ENCODE measurements at places on chromosomes 12 and 14. TPM values are rescaled to one million over a fixed set of nuclear protein-coding genes. Genes with fewer than 3 reads are reported as not detected.

GRCh38 chr12:20360407-20360806 is 7.9 kb upstream of the PDE3A start:
- H3K4me3 ChIP-seq: no peak overlapping the region
- H3K27ac ChIP-seq: no peak overlapping the region

- DNase-seq: no peak
- H3K27ac ChIP-seq: no peak overlapping the region
- peaks cover 5% of the 10 kb centered on the region for H3K36me3 ChIP-seq
- no peak overlapping the region for H3K4me3 ChIP-seq
- H3K4me1 ChIP-seq: peaks cover 13% of the 10 kb centered on the region
These were observed 48.2 kb downstream of the CALM1 start for GRCh38 chr14:90445011-90445410.

DNA sequence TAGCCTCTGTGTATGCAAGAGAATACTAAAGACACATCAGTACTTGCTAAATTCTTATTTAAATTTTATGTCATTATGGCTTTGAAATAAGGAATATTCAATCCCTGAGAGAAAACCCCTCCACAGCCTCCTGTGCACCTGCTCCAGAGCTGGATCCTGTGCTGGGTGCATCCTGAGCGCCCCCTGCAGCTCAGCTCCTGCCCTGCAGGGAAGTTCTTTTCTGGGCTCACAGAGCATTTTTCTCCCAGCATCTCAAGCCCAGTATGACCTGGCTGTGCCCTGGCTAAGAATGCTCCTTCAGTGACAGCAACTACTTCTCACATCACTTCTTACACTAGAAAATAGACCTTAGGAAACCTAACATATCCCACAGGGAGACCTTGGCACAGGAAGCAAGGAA is 1211.7 kb downstream of the TMEM121 start:
- no peak overlapping the region for H3K27ac ChIP-seq
- H3K4me3 ChIP-seq: no peak overlapping the region
- no peaks in the 10 kb centered on the region for H3K27me3 ChIP-seq

- no peaks in the 10 kb centered on the region for H3K36me3 ChIP-seq
- H3K27me3 ChIP-seq: peaks cover 21% of the 10 kb centered on the region
- DNase-seq: no peak
- no peak overlapping the region for H3K27ac ChIP-seq
These were observed 139.6 kb downstream of the PRKCH start for GRCh38 chr14:61460718-61461611.

Gene GSC
- not detected for total RNA-seq

GRCh38 chr12:94207467-94207848 is 59.1 kb downstream of the PLXNC1 start:
- H3K27ac ChIP-seq: no peak overlapping the region
- DNase-seq: no peak
- H3K36me3 ChIP-seq: peaks cover 3% of the 10 kb centered on the region
- no peak overlapping the region for H3K4me3 ChIP-seq

- no peaks in the 10 kb centered on the region for H3K36me3 ChIP-seq
- no peak for DNase-seq
- peaks cover 48% of the 10 kb centered on the region for H3K27me3 ChIP-seq
- H3K27ac ChIP-seq: no peak overlapping the region
These were observed 2.6 kb downstream of the CYP46A1 start for GRCh38 chr14:99686557-99687283.

DNA sequence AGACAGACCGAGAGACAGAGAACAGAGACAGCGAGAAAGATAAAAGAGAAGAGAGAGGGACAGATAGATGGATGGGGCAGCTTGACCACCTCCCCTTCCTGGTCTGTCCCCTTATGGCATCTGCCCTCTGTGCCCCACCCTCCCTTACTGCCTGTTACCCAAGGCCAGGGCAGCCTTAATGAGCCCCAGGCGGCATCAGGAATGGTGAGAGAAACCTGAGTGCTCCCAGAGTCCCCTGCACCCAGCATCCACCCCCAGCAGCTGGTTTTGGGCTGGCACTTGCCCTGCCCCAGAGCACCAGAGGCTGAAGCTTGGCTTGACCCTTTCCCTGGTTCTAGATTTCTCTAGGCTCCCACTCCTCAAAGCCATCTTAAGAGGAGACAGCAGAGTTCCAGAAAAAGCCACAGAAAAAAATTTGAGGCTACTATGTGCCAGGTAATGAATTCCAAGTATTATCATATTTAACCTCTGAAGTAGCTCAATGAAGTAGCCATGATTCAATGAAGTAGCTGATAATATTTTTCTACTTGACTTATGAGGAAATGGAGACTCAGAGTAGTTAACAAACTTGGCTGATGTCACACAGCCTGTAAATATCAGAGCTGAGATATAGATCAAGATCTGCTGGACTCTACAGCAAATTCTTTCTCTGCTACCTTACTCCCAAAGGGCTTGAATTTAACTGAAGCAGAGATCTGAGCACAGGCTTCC is 2.0 kb upstream of the ZNF385A start:
- H3K27me3 ChIP-seq: no peaks in the 10 kb centered on the region
- peaks cover 44% of the 10 kb centered on the region for H3K4me1 ChIP-seq
- no peaks in the 10 kb centered on the region for H3K36me3 ChIP-seq
- no peak overlapping the region for H3K4me3 ChIP-seq
- H3K27ac ChIP-seq: no peak overlapping the region

GRCh38 chr14:105857826-105858675 is 331.7 kb downstream of the TMEM121 start:
- DNase-seq: no peak
- no peak overlapping the region for H3K27ac ChIP-seq
- H3K36me3 ChIP-seq: peaks cover 5% of the 10 kb centered on the region
- no peak overlapping the region for H3K4me3 ChIP-seq
- no peaks in the 10 kb centered on the region for H3K4me1 ChIP-seq
- no peaks in the 10 kb centered on the region for H3K27me3 ChIP-seq

DNA sequence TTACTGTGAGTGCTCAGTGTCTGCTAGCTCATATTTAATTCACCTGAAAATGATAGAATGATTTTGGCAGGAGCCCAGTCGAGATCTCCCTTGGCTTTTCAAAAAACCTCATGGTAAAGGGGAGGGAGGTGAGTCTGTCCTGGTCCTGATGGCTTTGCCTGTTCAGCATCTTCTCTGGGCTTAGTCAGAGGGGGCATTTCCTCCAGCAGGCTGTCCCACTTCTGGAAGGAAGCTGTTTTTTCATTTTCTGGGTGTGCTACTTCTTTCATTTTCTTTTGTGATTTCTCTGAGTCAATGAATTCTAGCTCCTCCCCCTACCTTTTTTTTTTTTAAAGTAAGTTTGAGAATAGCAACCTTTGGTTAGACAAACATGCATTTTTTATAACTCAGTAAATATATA is 58.8 kb downstream of the TMX1 start:
- H3K4me3 ChIP-seq: no peak overlapping the region
- H3K27me3 ChIP-seq: no peaks in the 10 kb centered on the region
- peaks cover 12% of the 10 kb centered on the region for H3K4me1 ChIP-seq
- no peak overlapping the region for H3K27ac ChIP-seq
- no peaks in the 10 kb centered on the region for H3K36me3 ChIP-seq

Gene TPH2
- 0.23 TPM for total RNA-seq

GRCh38 chr12:108702595-108703320 is 28.6 kb downstream of the CORO1C start:
- peaks cover 39% of the 10 kb centered on the region for H3K4me1 ChIP-seq
- no peak for DNase-seq
- no peak overlapping the region for H3K27ac ChIP-seq
- H3K36me3 ChIP-seq: peaks cover 5% of the 10 kb centered on the region
- H3K4me3 ChIP-seq: no peak overlapping the region

GRCh38 chr12:31874961-31875608 is 84.1 kb upstream of the RESF1 start:
- no peak for DNase-seq
- peak overlapping the region; percentile 71 for H3K27ac ChIP-seq
- no peaks in the 10 kb centered on the region for H3K4me1 ChIP-seq
- no peaks in the 10 kb centered on the region for H3K27me3 ChIP-seq

DNA sequence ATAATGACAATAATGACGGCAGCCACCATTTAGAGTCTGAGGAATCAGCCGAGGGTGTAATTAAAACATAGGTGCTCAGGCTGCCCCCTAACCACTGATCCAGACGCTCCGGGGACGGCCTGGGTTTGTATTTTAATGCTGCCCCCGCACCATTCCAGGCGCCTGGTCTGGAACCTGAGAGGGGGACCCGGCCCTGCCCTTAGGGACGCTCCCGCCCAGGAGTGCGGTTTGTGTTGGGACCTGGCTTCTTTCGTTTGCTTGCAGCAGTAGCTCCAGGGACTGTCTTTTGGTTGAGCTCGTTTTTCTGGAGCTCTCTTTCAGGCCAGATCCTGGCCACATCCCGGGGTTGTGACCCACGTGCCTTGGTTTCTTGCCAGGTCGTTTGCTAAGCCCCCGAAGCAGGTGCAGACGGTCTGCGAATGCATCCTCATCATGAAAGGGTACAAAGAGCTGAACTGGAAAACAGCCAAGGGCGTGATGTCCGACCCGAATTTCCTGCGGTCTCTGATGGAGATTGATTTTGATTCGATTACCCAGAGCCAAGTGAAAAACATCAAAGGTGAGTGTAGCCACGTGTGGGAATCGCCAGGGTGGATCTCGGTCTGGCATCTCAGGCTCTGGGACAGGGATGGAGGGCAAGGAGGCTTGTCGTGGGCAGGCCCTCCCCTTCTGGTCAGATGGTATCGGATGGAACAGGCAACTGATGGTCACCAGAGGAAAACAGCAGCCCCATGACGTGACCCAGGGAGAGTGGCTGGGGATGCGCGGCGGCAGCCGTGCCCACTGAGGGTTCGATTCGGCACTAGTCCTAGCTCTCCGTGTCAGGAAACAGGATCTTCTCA is 63.5 kb downstream of the CCDC92 start:
- H3K36me3 ChIP-seq: peaks cover 12% of the 10 kb centered on the region
- H3K4me1 ChIP-seq: peaks cover 41% of the 10 kb centered on the region
- no peak for DNase-seq
- no peak overlapping the region for H3K27ac ChIP-seq
- peaks cover 31% of the 10 kb centered on the region for H3K27me3 ChIP-seq

DNA sequence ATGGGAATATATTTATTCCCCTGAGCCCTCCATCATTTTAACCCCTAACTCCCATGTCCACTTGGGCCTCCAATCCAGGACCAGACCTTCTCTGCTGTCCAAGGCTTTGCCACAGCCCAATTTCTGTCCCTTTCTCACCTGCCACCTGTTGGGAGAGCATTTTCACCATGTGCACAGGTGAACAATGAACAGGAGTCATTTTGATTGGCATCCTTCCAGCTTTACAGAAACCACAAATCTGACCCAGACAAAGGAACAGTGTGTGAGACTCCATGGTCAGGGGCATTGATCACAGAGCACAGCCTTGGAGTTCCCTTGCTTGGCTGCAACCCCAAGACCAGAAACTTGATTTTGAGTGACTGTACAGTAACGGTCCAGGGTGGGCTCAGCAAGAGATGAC is 91.9 kb downstream of the CRACR2A start:
- no peak overlapping the region for H3K4me3 ChIP-seq
- no peaks in the 10 kb centered on the region for H3K27me3 ChIP-seq
- peaks cover 11% of the 10 kb centered on the region for H3K4me1 ChIP-seq
- no peak overlapping the region for H3K27ac ChIP-seq
- H3K36me3 ChIP-seq: no peaks in the 10 kb centered on the region

Gene TIGAR
- 15.4 TPM for total RNA-seq

- no peaks in the 10 kb centered on the region for H3K27me3 ChIP-seq
- no peak overlapping the region for H3K4me3 ChIP-seq
- no peak for DNase-seq
- H3K27ac ChIP-seq: no peak overlapping the region
- H3K4me1 ChIP-seq: peaks cover 55% of the 10 kb centered on the region
These were observed 143.8 kb downstream of the MED13L start for GRCh38 chr12:116133636-116134214.

GRCh38 chr12:71125949-71126348 is 31.9 kb downstream of the TSPAN8 start:
- no peak overlapping the region for H3K4me3 ChIP-seq
- H3K4me1 ChIP-seq: no peaks in the 10 kb centered on the region
- no peaks in the 10 kb centered on the region for H3K27me3 ChIP-seq
- DNase-seq: no peak
- H3K36me3 ChIP-seq: no peaks in the 10 kb centered on the region

Gene SLC38A2
- 199 TPM for total RNA-seq

DNA sequence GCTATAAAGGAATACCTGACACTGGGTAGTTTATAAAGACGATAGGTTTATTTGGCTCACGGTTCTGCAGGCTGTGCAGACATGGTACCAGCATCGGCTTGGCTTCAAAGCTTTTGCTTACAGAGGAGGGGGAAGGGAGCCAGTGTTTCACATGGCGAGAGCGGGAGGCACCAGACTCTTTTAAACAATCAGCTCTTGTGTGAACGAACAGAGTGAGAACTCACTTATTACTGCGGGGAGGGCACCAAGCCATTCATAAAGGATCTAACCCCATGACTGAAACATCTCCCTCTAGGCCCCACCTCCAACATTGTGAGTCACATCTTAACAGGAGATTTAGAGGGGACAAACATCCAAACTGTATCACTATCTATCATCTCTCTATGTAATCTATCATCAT is 227.4 kb downstream of the TMEM132D start:
- H3K27me3 ChIP-seq: no peaks in the 10 kb centered on the region
- no peak overlapping the region for H3K4me3 ChIP-seq
- peak overlapping the region; percentile 36 for H3K27ac ChIP-seq
- H3K4me1 ChIP-seq: peaks cover 38% of the 10 kb centered on the region

GRCh38 chr12:72273499-72273837 is 1.3 kb downstream of the TRHDE start:
- H3K27me3 ChIP-seq: peaks cover 86% of the 10 kb centered on the region
- peak overlapping the region; percentile 84 for H3K4me3 ChIP-seq
- DNase-seq: no peak
- H3K27ac ChIP-seq: no peak overlapping the region

Gene GZMH
- total RNA-seq: not detected

Gene DENND5B
- total RNA-seq: 33.9 TPM

DNA sequence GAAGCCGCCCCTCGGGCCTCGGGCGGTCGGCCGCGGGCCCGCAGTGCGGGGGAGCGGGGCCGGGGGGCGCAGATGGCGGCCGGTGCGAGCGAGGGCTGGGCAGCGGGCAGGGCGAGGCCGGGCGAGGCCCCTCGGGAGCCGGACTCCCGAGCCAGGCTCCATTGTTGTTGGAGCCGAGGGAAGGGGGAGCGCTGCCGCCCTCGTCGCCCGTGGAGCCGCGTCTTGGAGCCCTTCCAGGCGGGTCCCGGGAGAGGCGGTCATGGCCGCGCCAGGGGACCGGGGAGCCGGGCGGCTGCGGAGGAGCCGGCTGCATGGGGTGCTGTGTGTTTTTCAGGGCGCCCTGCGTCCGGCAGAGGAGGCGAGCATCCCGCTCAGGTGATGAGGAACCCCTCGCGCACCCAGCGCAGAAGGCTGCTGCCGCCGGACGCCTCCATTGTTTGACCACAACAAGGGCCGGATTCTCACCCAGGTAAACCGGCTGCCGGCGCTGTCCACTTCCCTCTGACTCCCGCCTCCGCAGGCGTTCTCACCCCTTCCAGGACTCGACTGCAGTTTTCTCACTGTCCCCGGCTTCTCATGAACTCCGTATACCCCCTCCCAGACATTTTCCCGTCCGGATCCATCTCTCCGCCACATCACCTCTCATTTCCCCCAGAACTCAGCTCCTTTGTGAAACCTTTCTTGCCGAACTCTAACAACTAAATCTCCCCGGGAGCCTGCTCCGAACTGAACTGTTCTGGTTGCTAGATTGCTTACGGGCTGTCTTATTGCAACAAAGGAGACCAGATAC is 732 bp downstream of the ZNF664 start:
- peak overlapping the region; percentile 91 for H3K27ac ChIP-seq
- H3K4me3 ChIP-seq: peak overlapping the region; percentile 94

Data from neural crest cell (in vitro differentiated cells).